ENCODE measurements at places on chromosomes 3 and 15.

DNA sequence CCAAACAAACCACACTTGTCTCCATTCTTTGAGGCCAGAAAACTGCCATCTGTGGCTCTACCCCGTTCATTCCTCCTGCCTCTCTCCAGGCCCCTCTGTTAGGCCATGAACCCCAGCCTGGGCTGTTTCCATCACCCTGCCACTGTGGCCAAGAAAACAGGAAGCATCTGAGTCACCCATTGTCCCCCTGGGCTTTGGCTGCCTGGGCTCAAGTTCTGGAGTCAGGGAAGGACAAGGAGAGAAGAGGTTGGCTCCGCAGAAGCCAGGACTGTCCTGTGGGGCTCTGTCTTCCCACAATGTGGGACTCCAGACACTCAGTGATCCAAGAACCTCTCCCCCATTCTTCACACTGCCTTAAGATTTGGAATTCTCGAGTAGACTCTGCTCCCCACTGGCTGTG lies 14.8 kb upstream of the LCTL start:
- no peak for DNase-seq

- no peak for DNase-seq
These were observed 519.2 kb upstream of the AGTR1 start for GRCh38 chr3:148178503-148178902.

DNA sequence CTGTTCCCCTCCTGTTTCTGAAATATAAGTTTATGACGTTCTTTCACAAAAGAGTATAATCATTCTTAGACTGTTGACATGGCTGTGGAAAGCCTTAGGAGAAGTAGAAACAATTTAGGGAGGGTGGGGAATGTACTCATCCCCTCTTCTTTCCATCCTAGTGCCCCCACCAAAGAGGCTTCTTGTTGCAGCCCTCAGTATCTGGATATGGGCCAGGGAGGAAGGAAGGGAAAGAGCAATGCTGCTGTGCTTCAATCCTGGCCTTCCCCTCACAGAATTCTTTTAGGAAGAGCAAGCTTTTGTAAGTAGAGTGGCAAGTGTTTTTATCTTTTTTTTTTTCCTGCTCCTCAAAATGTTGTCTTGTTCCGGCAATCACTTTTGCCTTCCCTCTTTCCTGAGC lies 1.7 kb downstream of the INAFM2 start:
- no peak for DNase-seq

DNA sequence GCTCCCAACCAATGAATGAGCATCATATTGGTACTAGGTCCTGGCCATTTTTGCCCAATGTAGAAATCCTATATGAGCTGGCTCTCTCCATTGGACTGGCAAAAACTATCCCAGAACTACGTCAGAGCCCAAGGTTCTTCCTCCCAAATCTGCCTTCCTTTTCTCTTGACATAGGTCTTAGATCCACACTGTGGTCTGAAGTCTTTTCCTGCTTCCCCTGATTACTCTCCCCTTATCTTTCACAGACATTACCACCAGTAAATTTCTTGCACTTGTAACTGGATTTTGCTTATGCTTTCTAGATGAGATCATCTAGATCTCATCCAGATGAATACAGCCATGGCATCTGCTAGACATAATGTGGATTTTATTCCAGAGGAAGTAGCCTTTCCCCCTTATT lies 141.2 kb upstream of the GADL1 start:
- DNase-seq, result no peak

Data from T follicular helper cell (primary cell).